8988T (cell line): ENCODE measurements at places on chromosomes 1 and 21.

GRCh38 chr1:114145504-114146151 is 8.0 kb downstream of the SYT6 start:
- DNase-seq = no peak

- DNase-seq = no peak
These were observed 192.8 kb upstream of the NR5A2 start for GRCh38 chr1:199834711-199835110.

- DNase-seq = no peak
These were observed 71.9 kb upstream of the KLHDC7A start for GRCh38 chr1:18408656-18409370.

- DNase-seq = no peak
These were observed 3.0 kb downstream of the PLA2G2F start for GRCh38 chr1:20142001-20142710.

DNA sequence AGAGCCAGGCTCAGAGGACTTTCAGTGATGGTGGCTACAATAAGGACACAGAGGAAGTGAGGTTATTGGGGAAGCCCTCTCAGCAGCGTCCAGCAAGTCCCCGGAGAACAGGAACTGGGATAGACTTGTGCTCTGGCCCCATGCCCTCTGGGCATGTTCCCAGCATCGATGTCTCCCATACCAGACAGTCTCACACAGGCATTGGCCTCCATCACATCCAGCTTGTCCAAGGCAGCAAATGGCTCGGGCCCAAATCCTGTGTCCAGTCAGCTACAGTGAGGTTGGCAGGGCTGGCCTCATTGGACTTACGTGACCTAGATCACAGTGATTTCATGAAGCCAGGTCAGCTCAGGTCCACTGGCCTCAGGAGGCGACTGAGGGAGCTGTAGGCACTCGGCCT is 19.6 kb upstream of the TMEM54 start:
- no peak for DNase-seq

- no peak for DNase-seq
These were observed 173.8 kb downstream of the RASAL2 start for GRCh38 chr1:178267646-178268094.

- no peak for DNase-seq
These were observed 11.8 kb upstream of the YBX1 start for GRCh38 chr1:42670425-42670824.

GRCh38 chr21:39564200-39564599 is 48.5 kb upstream of the B3GALT5 start:
- no peak for DNase-seq

DNA sequence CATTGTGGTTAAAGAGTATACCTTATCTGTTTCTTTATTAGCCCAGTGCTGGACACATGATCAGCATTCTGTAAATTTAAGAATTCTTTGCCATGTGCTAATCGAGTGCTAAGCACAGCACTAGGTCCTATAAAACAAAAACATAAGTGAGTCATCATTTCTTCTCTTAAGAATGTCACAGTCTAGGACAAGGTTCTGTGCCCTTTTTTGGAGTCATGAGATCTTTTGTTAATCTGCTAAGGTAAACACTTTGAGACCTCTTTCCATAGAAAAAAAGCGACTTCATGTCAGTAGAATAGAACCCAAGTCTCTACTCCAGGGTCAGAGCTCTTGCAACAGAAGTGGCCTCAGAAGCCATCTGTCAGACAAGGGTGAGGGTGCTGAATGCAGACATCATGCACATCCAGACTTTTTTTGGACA is 70.0 kb upstream of the NFIA start:
- DNase-seq = no peak

GRCh38 chr1:211519602-211520001 is 27.6 kb upstream of the RD3 start:
- no peak for DNase-seq

- no peak for DNase-seq
These were observed 175.0 kb upstream of the HMCN1 start for GRCh38 chr1:185559151-185559550.

GRCh38 chr1:151898519-151898991 is 10.8 kb downstream of the THEM4 start:
- no peak for DNase-seq

DNA sequence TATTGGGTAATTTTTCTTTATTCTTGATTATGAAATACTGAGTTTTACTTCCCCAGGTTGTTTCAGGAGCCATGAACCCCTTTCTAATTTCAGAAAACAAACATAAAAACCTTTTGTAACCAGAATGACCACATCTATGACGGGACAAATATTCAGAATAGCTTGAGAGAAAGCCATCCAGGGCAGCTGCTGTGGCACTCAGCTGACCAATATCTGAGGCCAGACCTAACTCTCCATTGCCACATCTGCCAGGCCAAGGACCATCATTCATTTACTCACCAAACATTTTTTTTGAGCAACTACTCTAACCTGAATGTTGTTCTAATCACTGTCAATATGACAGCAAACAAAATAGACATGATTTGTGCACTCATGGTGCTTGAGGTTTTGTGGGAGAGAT is 608.3 kb upstream of the PKN2 start:
- DNase-seq = no peak

GRCh38 chr1:203304919-203305808 is at the start of gene BTG2:
TSS of gene BTG2 (plus strand) at chr1:203305519. CDS start at chr1:203305607, 88 bp downstream.
- DNase-seq = peak; percentile 88

- DNase-seq = no peak
These were observed 21.3 kb upstream of the SARS1 start for GRCh38 chr1:109192433-109192832.

- no peak for DNase-seq
These were observed 274.0 kb upstream of the ADAMTS5 start for GRCh38 chr21:27240839-27241238.

GRCh38 chr21:37606549-37606948 is 240.0 kb downstream of the DYRK1A start:
- no peak for DNase-seq

DNA sequence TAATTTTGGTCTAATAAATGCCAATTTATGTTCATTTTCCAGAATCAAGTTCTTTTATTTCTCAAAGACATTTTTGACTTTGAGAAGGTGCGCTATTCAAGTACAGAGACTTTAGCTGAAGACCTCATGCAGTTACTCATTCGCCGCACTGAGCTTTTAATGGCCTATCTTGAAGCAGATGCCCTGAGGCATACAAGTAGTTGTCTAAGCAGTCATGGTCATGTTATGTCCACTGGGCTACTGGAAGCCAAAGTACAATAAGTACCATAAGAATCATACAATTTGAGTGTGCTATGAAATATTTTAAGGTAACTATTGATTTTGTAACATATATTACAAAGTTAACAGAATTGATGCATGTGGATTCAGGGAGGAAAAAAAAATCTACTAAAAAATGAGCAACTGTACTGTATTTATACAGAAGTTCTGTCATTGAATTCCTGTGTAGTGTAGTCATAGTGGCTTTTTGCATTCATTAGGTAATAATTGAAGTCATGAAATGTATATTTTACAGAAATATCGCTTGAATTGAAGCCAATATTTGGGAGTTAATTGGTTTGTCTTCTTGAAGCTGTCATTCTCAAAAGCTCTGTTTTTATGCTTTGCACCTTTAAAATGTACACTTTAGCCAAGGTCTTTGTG is 13.5 kb upstream of the NEXN start:
- DNase-seq = no peak

GRCh38 chr1:63024132-63024531 is 240.2 kb downstream of the ATG4C start:
- no peak for DNase-seq

DNA sequence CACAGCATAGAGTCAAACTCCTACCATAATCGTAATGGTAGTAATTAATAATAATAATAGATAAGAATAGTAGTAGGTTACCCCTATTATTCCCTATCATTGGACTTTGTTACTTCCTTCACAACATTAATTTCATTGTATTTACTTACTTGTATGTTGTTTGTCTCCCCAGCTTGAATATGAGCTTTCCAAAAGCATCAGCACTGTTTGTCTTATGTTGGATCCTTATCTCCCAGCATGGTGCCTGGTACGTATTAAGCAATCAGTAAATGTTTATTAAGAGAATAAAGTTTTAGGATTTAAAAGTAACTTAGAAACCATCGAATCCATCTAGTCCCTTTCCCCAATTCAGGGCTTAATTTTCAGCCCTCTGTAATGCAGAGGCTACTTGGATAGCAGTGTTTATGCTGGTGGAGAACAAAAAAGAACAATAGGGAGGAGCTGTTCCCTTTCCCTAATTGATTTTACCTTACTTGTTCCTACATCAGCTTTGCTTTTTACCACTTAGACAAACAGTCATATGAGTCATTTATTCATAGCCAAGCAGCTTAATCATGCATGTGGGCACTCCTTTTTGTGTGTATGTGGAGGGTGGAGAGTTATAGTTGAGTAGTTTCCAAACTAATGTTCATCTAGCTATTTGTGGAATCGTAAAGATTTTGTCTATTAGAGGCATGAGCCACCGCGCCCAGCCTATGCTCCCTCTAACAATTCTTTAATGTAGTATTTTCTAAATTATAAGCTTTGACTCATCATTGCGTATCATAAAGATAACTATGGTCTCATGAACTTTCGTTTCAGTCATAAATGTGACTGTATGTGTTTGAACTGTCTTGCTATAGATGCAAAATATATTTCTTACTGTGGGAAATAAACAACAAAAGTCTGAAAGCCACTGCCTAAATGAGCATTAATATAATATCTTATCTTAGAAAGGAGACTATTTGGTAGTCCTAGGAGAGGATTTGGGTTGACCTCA is 20.9 kb upstream of the DR1 start:
- DNase-seq = no peak

- DNase-seq = no peak
These were observed 176.9 kb upstream of the VAMP3 start for GRCh38 chr1:7594002-7594713.

- DNase-seq = no peak
These were observed 286.6 kb upstream of the POGK start for GRCh38 chr1:166552706-166553105.

DNA sequence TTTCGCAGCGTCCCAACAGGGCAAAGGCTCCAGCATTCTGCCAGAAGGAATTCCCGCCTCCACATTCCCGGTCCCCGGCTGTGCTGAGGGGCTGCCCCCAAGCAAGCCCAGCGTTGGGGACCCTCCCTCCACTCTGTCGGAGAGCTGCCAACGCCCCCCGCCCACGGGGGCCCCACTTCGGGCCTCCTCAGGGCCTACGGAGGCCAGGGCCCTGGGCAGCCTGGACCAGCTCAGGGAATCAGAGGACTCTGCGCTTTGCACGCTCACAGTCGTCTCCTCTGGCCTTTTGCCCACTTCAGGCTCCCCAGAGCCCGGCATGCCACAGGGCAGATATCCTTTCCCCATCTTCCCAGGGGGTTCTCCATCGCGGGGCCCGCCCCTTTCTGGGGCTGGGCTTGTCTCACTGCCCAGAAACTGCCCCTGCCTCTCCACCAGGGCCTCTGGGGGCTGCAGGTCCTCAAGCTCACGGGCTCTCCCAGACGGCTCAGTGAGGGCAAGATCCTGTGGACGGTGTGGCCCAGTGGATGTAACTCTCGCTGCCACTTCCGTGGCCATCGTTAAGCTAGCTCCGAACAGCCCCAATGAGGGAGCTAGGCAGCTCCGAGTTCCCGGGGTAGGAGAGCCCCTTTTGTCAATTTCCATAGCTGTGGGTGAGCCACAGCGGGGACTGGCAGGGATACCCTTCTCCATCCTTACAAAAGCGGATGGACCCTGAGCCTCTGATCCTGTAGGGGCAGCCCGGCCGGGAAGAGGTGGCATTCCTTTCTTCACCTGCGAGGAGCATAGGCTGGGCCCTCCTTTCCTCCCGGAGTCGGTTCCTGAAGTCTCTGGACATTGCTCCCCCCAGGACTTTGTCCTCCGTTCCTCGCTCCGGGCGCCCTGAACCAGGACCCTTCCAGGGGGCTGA is 2.8 kb downstream of the ITPKB start:
- no peak for DNase-seq

GRCh38 chr1:95176861-95177260 is 57.1 kb upstream of the RWDD3 start:
- DNase-seq = no peak

GRCh38 chr1:194709439-194709838 is 1523.0 kb upstream of the B3GALT2 start:
- DNase-seq = no peak

GRCh38 chr1:112335351-112335750 is 60.7 kb upstream of the CTTNBP2NL start:
- DNase-seq = no peak

GRCh38 chr1:201356236-201356635 is 21.2 kb downstream of the TNNT2 start:
- DNase-seq = no peak

DNA sequence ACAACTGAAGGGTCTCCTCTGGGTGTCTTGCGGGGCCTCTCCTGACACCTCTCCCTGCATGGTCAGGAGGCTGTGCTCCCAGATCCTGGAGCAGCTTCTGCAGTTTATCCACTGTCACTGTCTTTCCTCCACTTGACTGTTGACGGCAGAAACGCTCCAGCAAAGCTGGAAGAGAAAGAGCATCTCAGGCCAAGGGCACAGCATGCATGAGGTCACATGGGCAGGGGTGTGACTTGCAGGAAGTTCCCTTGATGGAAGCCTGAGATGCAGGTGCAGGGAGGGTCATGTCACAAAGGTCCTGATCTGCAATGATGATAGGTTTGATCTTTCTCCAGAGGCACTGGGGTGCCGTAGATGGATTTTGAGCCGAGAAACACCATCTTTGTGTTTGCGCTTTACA is 23.3 kb downstream of the SLC44A3 start:
- no peak for DNase-seq

GRCh38 chr1:11800756-11801433 is 4.9 kb downstream of the MTHFR start:
- DNase-seq = no peak
